Epithelial cell of umbilical artery (primary cell): ENCODE measurements at places on chromosomes 3 and 15. TPM values are rescaled to one million over a fixed set of nuclear protein-coding genes. Genes with fewer than 3 reads are reported as not detected.

The LTK gene
- total RNA-seq = under 0.01 TPM in 1 of 2 replicates, not detected in the other

The A4GNT gene
- not detected in 2 replicates for total RNA-seq

The WDR72 gene
- total RNA-seq = not detected in 2 replicates

The ZSCAN2 gene
- 11.0 and 14.7 TPM in 2 replicates for total RNA-seq

The DUOXA1 gene
- total RNA-seq = not detected in 2 replicates

The SPINK8 gene
- total RNA-seq = not detected in 2 replicates

The TMEM212 gene
- total RNA-seq = under 0.01 TPM in 1 of 2 replicates, not detected in the other

The WNT5A gene
- 0.30 and 0.32 TPM in 2 replicates for total RNA-seq

The SAMMSON gene
- not detected in 2 replicates for total RNA-seq

The ZPLD1 gene
- not detected in 2 replicates for total RNA-seq

The ALDH1L1 gene
- not detected in 2 replicates for total RNA-seq

The ABHD6 gene
- 7.1 and 11.2 TPM in 2 replicates for total RNA-seq

The DNAJA4 gene
- 5.2 and 8.8 TPM in 2 replicates for total RNA-seq

The ZNF197 gene
- 8.8 and 10.6 TPM in 2 replicates for total RNA-seq

The RTP4 gene
- 0.61 TPM in 1 of 2 replicates, not detected in the other for total RNA-seq

The PTX3 gene
- 416 and 925 TPM in 2 replicates for total RNA-seq

The SLC12A8 gene
- 0.46 and 0.65 TPM in 2 replicates for total RNA-seq

The SLC24A5 gene
- total RNA-seq = under 0.01 TPM in 1 of 2 replicates, not detected in the other

The CAMK2N2 gene
- 0.15 TPM in 1 of 2 replicates, not detected in the other for total RNA-seq

The SLC28A1 gene
- not detected in 2 replicates for total RNA-seq

The VGLL3 gene
- 3.2 and 5.6 TPM in 2 replicates for total RNA-seq

The C3orf52 gene
- total RNA-seq = 4.2 and 4.6 TPM in 2 replicates

The TRIM71 gene
- not detected in 2 replicates for total RNA-seq

The ATP6V1A gene
- 131 and 195 TPM in 2 replicates for total RNA-seq

The CRABP1 gene
- not detected in 2 replicates for total RNA-seq

The MRPS25 gene
- 21.8 and 52.1 TPM in 2 replicates for total RNA-seq

The GHSR gene
- not detected in 2 replicates for total RNA-seq

The SKIC8 gene
- total RNA-seq = 120 and 160 TPM in 2 replicates

The HGD gene
- total RNA-seq = 0.32 TPM in 1 of 2 replicates, not detected in the other

The PEX5L gene
- under 0.01 TPM in 2 replicates for total RNA-seq

The RHOV gene
- total RNA-seq = under 0.01 and 0.15 TPM in 2 replicates

The PODXL2 gene
- total RNA-seq = 4.4 and 12.7 TPM in 2 replicates

The COL6A5 gene
- total RNA-seq = not detected in 2 replicates

The RTP1 gene
- not detected in 2 replicates for total RNA-seq

The MNS1 gene
- total RNA-seq = 0.65 and 1.5 TPM in 2 replicates

The GHRL gene
- total RNA-seq = not detected in 2 replicates

The CPNE9 gene
- not detected in 2 replicates for total RNA-seq

The NEDD4 gene
- total RNA-seq = 26.0 and 38.8 TPM in 2 replicates

The KIF23 gene
- total RNA-seq = 34.1 and 44.5 TPM in 2 replicates

The GPR156 gene
- under 0.01 TPM in 2 replicates for total RNA-seq

The PHLDB2 gene
- 56.8 and 139 TPM in 2 replicates for total RNA-seq

The PDIA3 gene
- 179 and 183 TPM in 2 replicates for total RNA-seq

The DOCK3 gene
- under 0.01 TPM in 2 replicates for total RNA-seq

The SLC27A2 gene
- 0.61 TPM in 1 of 2 replicates, not detected in the other for total RNA-seq

The EFCC1 gene
- 0.32 TPM in 1 of 2 replicates, not detected in the other for total RNA-seq

The COX5A gene
- 47.1 and 71.1 TPM in 2 replicates for total RNA-seq

The PARP14 gene
- 71.8 and 326 TPM in 2 replicates for total RNA-seq

The AMIGO3 gene
- total RNA-seq = 0.32 TPM in 1 of 2 replicates, not detected in the other

The IQCF5 gene
- not detected in 2 replicates for total RNA-seq

The CIB1 gene
- total RNA-seq = 13.7 and 61.7 TPM in 2 replicates

The PPM1L gene
- total RNA-seq = 0.61 and 0.97 TPM in 2 replicates

The ZFYVE19 gene
- total RNA-seq = 21.4 and 36.9 TPM in 2 replicates

The BRPF1 gene
- 16.9 and 19.8 TPM in 2 replicates for total RNA-seq

The CLDN16 gene
- under 0.01 TPM in 2 replicates for total RNA-seq

The GPR27 gene
- total RNA-seq = under 0.01 TPM in 1 of 2 replicates, not detected in the other

The SLC12A1 gene
- total RNA-seq = not detected in 2 replicates
